Activated CD4-positive, alpha-beta T cell treated with anti-CD3 and anti-CD28 coated beads, Interleukin-2, Interleukin-6, amounts not matched to agents 100 ng/mL and 50 ng/mL, durations not matched to agents 16 hours and 8 hours (primary cell): ENCODE measurements at places on chromosomes 4 and X.

DNA sequence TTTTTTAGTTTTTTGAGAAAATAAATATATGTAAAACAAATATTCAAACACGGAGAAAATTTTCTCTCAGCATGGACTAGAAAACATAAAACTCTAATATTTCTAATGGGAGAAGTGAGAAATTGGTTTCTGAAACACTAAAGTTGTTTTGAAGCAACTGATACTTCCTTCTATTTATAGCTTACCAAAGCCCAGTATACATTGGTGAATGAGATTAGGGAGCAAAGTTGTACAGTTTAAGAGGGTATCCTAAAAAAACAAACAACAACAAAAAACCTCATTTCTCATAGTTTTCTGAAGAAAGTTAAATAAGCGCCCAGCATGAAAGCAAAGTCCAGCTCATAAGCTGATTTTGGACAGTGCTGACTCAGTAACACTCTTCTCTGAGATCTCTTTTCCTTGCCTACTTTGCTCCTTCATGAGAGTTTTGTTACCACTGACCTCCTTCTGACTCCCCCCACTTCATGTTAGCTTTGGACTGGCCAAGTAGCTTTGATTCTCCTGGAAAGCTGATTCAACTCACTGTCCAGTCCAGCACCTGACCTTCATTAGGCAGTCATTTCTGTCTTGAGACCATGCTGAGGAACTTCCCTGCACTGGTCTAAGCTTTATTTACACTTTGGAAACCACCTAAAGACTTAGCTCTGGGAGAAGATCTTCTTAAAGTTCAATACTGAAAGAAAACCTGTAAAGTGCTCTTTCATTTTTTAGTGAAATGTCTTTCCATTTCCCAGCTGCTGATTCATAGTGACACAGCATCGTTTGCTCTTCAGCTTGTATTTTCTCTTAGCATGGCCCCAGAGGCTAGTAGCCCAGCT is 21.8 kb upstream of the P2RY10 start:
- peak; percentile 19 for DNase-seq

GRCh38 chrX:140163371-140164159 is 198.2 kb upstream of the CXorf66 start:
- DNase-seq = no peak

GRCh38 chr4:55297346-55297745 is 48.7 kb upstream of the SRD5A3 start:
- DNase-seq = no peak

- peak; percentile 19 for DNase-seq
These were observed 11.7 kb upstream of the STATH start for GRCh38 chr4:69984030-69984443.
